ENCODE measurements at places on chromosomes 4 and X.

- DNase-seq: no peak
Observed at GRCh38 chrX:135489542-135489941, 30.9 kb upstream of the INTS6L start.

DNA sequence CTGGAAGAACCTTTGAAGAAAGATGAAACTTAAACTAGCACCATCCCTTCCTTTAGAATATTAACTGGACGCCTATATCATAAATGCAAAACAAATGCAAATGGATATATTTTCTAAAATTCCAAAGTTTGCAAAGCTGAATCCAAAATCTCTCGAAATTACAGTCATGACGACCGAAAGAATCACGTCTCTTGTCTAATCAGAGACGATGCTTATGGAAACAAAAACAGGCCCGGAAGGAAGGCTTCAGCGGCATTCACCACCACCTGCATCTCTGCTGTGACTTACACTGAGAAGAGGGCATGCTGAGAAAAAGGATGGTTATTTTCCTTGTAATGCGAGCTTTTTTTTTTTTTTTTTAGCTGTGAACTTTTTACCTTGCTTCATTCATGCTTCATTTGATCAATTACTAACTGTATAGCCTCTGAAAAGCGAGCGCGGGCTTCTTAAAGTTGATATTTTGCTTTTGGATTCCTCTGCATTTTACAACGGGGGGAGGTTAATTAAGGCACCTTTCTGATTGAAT lies 209.3 kb downstream of the SOWAHB start:
- DNase-seq: no peak

DNA sequence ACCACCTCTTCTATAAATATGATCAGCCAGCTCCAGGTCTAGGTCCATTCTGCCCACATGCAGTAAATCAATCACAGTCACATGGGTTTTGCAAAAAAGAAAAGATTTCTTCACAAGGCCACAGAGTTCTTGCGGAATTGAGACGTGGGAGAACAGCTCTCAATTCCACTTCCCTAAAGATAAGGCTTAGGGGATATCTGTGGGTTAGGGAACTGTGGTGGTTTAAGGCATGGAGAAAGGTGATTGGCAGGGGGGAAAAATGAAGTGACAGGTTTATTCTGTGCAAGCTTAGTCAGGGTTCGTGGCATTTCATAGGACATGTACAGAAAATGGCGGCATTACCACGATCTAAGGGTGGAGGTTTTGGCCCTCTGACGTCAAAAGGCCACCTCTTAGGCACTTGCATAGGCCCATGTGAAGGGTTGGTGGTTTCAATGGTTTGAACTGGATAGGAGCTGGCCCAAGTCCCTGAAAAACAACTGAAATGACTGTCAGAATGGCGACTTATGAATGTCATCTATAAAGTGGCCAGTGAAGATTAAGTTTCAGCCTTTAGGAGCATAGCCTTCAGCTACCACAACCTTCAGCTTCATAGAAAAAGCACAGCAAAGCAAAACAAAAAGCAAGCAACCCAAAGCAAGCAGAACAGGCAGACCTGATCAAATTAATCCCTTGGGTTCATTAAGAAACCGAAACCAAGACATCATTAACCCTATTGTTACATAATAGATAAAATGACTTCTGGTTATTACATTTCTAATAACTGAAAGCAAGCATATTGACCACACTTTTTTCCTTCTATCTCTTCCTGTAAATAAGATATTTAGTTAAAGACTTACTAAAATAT lies 289.8 kb upstream of the SFRP2 start:
- DNase-seq: peak; percentile 18

DNA sequence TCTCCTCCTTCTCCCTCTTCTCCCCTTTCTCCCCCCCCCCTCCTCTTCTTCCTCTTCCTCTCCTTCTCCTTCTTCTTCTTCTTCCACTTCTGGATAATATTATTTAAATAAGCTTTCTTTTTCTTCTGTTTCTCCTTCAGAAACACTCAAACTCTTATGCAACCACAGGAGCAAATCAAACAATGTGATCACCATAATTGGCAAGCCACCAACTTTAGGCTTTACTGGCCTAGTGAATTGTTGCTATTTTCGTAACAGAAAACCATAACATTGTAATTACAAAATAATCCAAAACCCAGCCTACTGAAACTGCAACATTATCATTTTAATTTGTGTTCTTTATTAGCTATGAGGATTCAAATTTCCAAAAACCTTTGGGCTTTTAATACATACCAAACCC lies 14.3 kb downstream of the DCAF8L1 start:
- no peak for DNase-seq

DNA sequence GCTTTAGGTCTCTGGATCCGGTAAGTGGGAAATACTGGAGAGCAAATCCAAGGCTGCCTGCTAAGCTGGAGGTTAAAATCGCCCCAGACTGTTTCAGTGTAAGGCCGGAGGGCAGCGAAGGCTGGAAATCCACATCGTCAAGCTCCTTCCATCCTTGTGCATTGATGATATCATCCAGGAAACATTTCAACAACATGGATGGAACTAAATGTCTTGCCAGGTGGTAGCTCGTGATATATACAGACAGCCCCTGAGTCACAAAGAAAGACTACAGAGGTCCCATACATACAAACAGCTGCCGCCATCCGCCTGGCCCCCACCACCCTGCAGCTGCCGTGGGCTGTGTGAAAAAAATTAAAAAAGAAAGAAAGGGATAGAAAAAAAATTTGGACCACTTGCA lies 148.9 kb upstream of the RBPJ start:
- no peak for DNase-seq

- DNase-seq: no peak
Observed at GRCh38 chr4:26141911-26142638, 178.7 kb upstream of the RBPJ start.

- DNase-seq: no peak
Observed at GRCh38 chr4:93394545-93395081, 433.9 kb upstream of the ATOH1 start.

GRCh38 chr4:109947918-109948317 lies 35.2 kb downstream of the EGF start:
- no peak for DNase-seq

GRCh38 chr4:143364063-143364462 lies 27.4 kb downstream of the GAB1 start:
- no peak for DNase-seq

- no peak for DNase-seq
Observed at GRCh38 chr4:22850630-22851029, 157.9 kb downstream of the GBA3 start.

DNA sequence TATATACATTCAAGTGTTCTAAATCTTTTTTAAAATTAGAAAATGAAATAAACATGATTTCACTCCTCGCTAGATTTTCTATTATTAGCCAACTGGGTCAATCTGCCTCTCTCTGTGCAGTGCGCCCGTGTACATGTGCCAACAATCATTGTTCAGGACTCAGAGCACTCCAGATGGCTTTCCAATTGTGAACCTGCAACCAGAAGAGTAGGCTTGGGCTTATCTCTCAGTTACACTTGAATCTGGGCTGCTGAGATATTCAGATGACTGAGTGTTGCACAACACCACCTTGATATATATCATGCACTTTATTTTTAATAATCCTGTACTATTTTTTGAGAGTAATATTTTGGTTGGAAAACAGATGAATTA lies 184.0 kb upstream of the FSTL5 start:
- no peak for DNase-seq

DNA sequence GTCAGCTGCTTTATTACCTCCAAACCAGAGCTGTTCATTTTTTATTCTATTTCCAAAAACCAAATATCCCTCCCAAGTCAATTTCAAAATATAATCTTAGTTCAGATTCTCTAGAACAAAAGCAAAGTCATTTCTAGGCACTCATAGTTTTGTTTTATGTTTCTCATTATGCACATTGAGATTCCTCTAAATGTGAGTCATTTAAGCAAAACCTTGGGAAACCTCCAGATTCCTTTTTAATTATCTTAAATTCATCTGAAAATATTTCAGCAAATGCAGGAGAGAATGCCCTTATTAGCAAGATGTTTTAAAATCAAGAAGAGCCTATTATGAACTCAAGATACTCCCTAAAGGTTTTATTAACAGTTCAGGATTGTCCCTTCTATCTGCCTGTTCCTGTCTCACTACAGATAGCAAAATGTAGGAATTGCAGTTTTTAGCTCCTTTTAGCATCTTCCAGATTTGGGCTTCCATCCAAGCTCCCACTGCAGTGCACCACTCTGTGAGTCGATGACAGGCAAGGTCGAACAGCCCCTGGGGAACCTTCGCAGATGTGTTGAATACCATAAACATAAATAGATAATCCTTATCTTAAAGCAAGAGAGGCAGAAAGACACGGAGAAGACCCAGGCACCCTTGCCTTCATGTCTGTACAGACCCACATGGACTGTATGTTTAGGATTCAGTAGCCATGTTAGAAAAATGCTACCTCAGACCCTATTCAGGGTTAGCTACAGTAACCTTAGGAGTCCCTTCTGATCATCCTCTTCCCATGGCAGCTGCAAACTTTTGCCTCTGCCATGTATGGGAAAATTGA lies 11.3 kb upstream of the SLC9A7 start:
- no peak for DNase-seq

GRCh38 chr4:126486377-126486776 lies 1146.4 kb upstream of the INTU start:
- DNase-seq: no peak

- no peak for DNase-seq
Observed at GRCh38 chr4:76689145-76689817, 208.7 kb downstream of the SOWAHB start.

DNA sequence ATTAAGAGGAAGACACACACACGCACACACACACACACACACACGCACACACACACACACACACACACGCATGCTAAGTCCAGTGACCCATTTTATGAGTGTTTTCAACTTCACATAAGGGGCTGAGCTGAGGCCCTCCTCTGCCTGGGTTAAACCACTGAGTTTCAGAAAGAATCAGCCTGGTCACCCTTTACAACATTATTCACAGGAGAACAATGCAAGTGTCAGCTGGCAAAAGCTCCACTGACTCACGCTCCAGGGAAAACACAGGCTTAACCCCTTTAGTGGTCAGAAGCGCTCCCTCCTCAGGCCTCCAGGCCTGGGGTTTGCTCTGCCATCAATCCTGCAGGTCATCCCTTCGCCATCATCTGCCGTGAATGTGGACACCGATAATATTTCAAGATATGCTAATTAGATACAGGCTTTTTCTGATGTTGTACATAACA lies 46.9 kb downstream of the ACOX3 start:
- DNase-seq: no peak

DNA sequence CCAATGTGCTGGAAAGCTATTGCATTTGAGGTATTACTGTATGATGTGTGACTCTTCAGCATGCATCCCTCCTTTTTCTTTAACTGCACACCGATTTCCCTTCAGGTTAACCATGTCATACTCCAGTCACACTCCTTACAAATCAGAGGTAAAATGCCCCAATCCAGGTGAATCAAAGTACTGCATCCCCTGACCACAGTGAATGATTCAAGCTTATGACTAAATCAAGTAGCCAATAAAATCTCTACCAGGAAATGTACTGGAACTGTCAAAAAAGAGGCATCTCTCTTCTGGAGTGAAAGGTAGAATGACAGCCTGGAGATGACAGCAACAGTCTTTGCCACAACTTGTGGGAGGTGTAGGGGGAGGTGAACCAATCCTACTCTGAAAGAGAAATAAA lies 10.4 kb downstream of the ADAMTS3 start:
- no peak for DNase-seq

Measured in inflammatory macrophage treated with lipopolysaccharide for 1 hour (primary cell).